ENCODE measurements at places on chromosomes 12 and 14. TPM values are rescaled to one million over a fixed set of nuclear protein-coding genes. Genes with fewer than 3 reads are reported as not detected.

The TPH2 gene
- not detected for total RNA-seq

The OR4E1 gene
- not detected for total RNA-seq

The MDM1 gene
- total RNA-seq: 16.1 TPM

The SERPINA3 gene
- total RNA-seq: 1.7 TPM

The RASAL1 gene
- 6.8 TPM for total RNA-seq

DNA sequence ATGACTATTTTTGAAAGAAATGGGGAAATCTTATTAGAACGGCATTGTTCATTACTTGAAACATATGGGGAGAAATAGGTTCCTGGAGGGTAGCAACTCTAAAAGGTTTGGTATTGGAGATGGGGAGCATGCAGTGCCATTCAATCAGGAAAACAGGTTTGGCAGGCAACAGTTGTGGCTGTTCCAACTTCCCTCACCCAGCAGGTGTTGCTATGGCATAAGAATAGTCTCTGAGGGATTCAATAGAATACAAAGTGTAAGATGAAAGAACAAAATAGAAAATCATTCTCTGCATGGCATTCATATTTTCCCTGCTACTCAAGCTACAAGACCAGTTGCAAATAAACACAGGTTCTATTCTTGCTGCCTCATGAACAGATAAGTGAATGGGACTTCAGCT lies 393.3 kb upstream of the RPL10L start:
- no peak for DNase-seq
- H3K4me3 ChIP-seq: no peak overlapping the region
- H3K27ac ChIP-seq: no peak overlapping the region
- H3K36me3 ChIP-seq: no peaks in the 10 kb centered on the region
- no peaks in the 10 kb centered on the region for H3K4me1 ChIP-seq

DNA sequence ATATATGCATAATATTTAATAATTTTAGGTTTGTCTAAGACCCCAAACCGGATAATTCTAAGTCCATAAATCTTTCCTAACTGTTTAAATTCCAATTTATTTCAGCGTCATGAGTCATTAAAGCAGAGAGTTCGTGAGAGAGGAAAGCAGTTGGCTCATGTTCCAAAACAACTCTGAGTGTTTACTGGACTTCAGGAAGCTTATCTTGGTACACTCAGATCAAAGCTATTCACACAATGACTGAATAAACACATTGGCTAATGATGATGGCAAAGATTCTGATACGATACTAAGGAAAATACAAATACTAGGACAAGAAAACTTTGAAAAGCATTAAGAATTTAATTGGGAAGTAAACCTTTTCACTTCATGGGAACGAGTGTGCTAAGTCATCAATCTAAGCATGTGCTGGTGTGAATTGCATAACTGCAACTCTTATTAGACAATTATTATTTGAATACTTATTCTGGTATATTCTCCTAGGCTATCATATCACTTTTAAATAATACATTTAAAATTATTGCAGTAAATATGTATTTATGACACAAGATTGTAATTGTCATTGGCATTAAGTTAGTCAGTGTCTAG lies 34.8 kb upstream of the CLEC14A start:
- H3K4me3 ChIP-seq: no peak overlapping the region
- H3K27me3 ChIP-seq: no peaks in the 10 kb centered on the region
- H3K36me3 ChIP-seq: no peaks in the 10 kb centered on the region
- H3K27ac ChIP-seq: no peak overlapping the region
- no peaks in the 10 kb centered on the region for H3K4me1 ChIP-seq
- no peak for DNase-seq

- no peak for DNase-seq
- H3K4me3 ChIP-seq: no peak overlapping the region
- no peaks in the 10 kb centered on the region for H3K4me1 ChIP-seq
- no peak overlapping the region for H3K27ac ChIP-seq
These were observed 506.8 kb upstream of the FBXO33 start for GRCh38 chr14:39939023-39939422.

- H3K36me3 ChIP-seq: no peaks in the 10 kb centered on the region
- no peak overlapping the region for H3K4me3 ChIP-seq
- DNase-seq: no peak
- H3K27ac ChIP-seq: no peak overlapping the region
- no peaks in the 10 kb centered on the region for H3K27me3 ChIP-seq
These were observed 3.8 kb downstream of the OSBPL8 start for GRCh38 chr12:76555797-76556196.

Measured in uterus (tissue), 4 donors.